NCI-H1417 treated with DMSO at 0.1 percent for 48 hours (cell line): ENCODE measurements at places on chromosomes 11 and 22.

DNA sequence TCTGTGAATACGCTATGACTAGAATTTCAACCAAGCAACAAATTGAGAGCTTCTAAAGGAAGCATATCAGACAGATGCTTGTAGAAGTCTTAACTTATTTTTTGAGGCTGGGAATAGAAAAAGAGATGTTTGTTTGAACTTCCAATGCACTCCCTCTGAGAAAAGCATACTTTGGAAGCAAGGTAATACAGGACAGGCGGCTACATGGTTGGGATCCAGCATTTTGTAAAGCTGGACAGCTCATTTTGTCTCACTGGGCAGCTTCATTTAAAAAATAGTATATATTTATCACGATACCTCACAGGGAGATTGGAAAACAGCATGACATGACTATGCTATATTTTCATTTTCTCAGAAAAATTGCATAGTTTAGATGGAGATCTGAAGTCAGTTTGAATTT, 821.3 kb upstream of the API5 start:
- no peak for DNase-seq

DNA sequence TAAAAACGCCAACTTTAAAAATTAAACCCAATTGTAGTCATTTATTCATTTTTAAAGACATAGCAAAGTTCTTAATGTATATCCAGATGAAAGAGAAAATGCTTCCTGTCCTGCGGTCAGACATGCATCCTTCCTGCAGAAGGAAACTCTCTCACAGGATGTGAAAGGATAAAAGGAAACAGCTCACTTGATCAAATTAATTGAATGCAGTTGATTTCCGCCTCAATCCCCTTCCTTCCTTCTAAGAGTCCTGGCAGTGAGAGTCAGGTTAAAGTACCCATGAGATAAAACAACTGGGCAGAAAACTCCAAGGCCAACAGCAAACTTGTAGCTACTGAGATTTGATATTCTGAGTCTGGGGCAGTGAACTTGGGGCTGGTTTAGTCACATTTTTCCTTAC, 38.5 kb downstream of the CWC15 start:
- DNase-seq, result no peak

DNA sequence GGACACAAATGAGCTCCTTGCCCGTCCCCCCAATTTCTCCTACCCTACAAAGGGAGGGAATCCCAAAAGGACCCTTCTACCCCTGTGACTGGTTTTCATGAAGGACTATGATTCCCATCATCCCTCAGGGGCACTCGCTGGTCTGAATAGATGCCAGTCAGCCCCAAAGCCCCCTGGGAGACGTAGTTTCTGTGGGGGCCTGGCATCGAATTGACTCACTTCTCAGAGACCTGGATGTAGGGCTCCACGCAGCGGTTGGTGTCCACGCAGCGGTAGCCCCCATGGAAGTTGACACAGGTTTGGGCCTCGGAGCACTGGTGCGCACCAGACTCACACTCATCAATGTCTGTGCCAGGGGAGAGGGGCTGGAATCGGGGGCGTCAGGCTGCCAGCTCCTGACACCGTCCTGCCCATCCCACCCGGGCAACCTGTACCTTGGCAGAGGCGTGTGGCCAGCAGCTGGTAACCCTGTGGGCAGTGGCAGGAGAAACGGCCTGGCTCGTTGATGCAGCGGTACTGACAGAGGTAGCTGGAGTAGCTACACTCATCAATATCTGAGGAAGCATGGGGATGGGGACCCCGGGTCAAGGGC, 4.4 kb downstream of the EFEMP2 start:
- DNase-seq, result no peak

GRCh38 chr11:62666259-62666926, 1.3 kb downstream of the CSKMT start:
- no peak for DNase-seq
